Sciatic nerve (tissue), 2 donors: ENCODE measurements at places on chromosomes 2 and 18. TPM values are rescaled to one million over a fixed set of nuclear protein-coding genes. Genes with fewer than 3 reads are reported as not detected.

Gene OXER1
- total RNA-seq, result 2.8 TPM

Gene ABHD1
- 3.6 TPM for total RNA-seq

Gene WDR33
- 60.9 TPM for total RNA-seq

Gene ARHGAP28
- 9.7 TPM for total RNA-seq

Gene PLEKHM3
- total RNA-seq, result 23.8 TPM

Gene FBXO36
- total RNA-seq, result 3.2 TPM

Gene LIMS2
- 194 TPM for total RNA-seq

Gene CYP26B1
- total RNA-seq, result 12.7 TPM

Gene MOGAT1
- total RNA-seq, result 0.45 TPM

Gene DSC3
- 2.9 TPM for total RNA-seq

Gene SIX2
- 3.6 TPM for total RNA-seq

Gene EFHD1
- 41.9 TPM for total RNA-seq

Gene KCNF1
- total RNA-seq, result 0.94 TPM

Gene ALK
- 0.18 TPM for total RNA-seq

Gene CXCR1
- 4.9 TPM for total RNA-seq

Gene SERPINB10
- total RNA-seq, result not detected

Gene LAMA3
- 47.3 TPM for total RNA-seq

Gene IL18R1
- 4.9 TPM for total RNA-seq

Gene STAT4
- 3.5 TPM for total RNA-seq

Gene ZSCAN30
- 28.4 TPM for total RNA-seq

Gene EN1
- not detected for total RNA-seq

Gene MYO5B
- total RNA-seq, result 9.9 TPM

Gene MOCOS
- 6.4 TPM for total RNA-seq

Gene ECEL1
- total RNA-seq, result 0.18 TPM

Gene ERICH2
- total RNA-seq, result 0.85 TPM
